ENCODE measurements at places on chromosomes 6 and 20.

GRCh38 chr6:34531580-34532201, 24.4 kb downstream of the SPDEF start:
- peak; percentile 65 for DNase-seq

GRCh38 chr20:58228103-58228483, 360 bp downstream of the ANKRD60 start:
- DNase-seq: no peak

DNA sequence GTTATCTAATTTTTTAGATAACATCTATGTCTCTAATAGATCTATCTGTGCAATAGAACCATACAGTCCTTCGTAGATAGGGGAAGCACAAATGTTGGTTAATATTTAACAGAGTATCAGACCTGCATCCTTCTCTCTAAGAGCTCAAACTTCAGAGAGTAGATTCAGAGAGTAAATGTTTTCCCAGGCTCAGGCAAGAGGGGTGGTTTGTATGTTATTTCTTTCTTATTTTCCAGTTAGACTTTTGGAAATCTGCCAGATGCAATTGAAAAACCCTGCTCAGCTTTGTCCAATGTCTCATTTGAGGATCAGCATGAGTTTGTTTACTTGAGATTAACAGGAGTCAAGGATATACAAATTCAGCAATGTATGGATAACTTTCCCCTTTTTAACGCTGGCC, 361.9 kb downstream of the BCKDHB start:
- no peak for DNase-seq

- DNase-seq: peak; percentile 30
Measured at GRCh38 chr20:43915211-43916072, 790 bp downstream of the TOX2 start.

All from CD4-positive, alpha-beta T cell treated with Interferon alpha-2 for 1 hour (primary cell).